NCI-H1105 treated with DMSO at 0.1 percent for 48 hours (cell line): ENCODE measurements at places on chromosomes 7 and 10.

GRCh38 chr7:48091506-48092433, 2.7 kb downstream of the UPP1 start:
- no peak for DNase-seq

DNA sequence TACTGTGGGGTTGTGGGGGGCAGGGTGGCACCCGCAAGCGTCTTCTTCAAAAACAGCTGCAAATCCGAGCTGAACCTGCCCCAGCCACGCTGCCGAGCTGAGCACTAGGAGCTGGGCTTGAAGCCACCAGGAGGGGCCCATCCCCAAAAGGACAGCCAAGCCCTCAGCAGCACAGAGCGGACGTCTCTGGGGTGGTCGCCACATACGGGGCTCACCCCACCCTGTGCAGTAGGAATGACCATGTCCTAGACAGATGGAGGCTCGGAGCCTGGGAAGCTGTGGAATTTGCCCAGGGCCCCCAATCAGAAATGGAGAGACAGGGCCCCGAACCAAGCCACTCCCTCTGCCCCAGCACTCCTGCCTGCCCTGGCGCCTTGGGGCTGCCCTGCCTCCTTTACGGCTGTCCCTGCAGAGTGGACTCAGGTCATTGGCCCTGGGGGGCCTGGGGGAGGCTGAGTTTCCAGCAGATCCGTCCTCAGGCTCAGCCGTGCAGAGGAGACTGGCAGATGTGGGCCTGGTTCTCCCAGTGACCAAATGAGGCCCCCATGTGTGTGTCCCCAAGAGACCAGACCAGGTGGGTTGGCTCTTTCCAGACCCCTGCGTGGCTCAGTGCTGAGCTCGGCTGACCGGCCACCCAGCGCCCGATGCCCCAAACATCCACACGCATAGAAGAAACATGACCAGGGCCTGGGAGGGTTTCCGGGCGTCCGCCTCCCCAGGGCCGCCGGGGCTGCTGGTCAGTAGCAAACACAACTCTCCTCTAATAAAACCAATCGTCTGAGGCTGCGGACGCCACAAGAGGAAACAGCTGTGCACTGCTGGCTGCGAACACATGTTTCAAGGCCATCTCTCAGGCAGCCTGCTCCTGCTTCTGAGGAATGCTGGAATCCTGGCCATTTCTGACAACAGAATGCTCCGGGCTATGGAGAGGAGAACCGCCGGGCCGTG, 54.9 kb downstream of the PDGFA start:
- no peak for DNase-seq

DNA sequence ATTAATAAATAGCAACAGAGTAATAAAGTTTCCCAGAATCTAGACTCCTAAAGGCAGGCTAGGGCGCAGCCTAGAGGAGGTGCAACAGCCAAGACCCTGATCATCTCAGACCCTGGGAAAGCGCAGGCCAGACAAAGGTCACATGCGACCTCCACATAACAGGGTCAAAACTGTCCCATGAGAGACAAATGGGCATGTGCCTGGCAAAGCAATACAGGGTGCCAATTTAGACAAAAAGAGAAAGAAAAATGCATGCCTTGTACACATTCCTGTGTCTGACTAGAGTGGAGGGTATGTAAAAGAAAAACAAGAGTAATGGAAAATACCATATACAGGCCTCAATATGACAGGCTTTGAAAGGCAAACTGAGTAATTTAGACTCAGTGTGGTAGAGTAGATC, 22.2 kb downstream of the MPP7 start:
- DNase-seq = no peak

DNA sequence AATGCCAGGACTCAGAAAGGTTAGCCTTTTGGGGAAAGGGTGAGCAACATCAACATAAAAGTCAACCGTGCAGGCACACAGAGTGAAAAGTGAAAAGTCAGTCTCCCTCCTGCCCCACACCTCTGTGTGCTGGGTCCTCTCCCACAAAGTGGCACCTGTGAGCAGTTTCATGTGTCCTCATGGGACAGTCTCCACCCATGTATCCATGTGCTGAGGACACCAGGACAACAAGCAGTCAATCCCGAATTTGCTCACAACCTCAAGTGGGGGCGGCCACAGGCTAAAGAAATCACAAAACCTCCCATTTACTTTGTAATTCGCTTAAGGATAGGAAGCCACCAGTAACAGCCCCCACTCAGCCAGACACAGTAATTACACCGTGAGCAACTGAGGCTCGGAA, 97.4 kb downstream of the ARHGAP22 start:
- no peak for DNase-seq

DNA sequence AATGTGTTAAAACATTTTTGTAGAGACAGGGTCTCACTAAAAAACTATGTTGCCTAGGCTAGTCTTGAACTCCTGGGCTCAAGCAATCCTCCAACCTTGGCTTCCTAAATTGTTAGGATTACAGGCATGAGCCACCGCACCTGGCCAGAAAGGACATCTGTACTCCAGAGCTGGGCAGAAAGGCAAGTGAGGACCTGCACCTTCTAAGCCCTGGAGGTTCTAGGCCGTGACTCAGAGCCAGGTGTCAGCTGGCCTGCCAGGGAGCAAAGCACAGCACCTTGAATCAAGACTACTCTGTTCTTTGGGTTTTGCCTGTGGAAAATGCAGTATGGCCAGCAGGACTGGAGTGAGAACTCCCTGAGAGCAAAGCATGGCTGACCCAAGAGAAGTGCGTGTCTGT, 396.5 kb downstream of the ADRA2A start:
- no peak for DNase-seq

DNA sequence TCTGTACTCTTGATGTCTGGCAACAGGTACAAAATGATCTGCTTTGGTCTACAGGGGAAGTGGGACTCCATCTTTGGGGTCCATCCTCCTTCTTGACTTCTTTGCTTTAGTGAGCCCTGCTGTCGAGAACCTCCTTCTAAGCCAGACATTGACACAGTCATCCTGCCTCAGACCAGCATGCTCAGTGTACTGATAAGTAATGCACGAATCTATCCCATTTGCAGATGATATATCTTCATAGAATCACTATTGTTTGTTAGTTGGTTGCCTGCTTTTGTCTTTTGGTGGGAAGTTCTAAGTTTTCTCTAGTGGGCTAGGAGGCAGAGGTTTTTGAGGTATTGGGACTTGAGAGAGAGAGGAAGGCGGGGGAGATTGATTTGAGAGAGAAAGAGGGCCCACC, 8.9 kb downstream of the H2BK1 start:
- DNase-seq = no peak

- no peak for DNase-seq
These were observed 39.4 kb downstream of the CREB3L2 start for GRCh38 chr7:137962491-137962874.

DNA sequence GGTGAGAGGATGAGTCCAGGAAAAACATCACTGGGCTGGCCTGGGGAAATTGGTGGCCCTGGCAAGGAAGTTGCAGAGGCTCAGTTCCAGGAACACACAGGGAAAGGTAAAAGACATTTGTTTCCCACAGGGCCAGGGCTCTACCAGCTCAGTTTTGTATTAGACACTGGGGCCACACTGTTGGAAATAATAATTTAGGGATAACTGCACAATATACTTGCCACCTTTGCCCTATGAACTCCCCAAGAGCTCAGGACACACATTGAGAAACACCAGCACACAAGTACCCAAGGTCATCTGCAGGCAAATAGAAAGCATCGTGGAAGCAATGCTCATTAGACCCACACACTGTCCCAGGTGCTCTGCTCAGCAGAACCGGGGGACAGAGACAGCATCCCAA, 617.6 kb downstream of the PTPRN2 start:
- DNase-seq = no peak

- DNase-seq = peak; percentile 33
These were observed at the start of gene TSPAN14 for GRCh38 chr10:80453842-80454512. TSPAN14 (plus strand) TSS chr10:80454310; CDS start chr10:80489234, 34,924 bp downstream.

DNA sequence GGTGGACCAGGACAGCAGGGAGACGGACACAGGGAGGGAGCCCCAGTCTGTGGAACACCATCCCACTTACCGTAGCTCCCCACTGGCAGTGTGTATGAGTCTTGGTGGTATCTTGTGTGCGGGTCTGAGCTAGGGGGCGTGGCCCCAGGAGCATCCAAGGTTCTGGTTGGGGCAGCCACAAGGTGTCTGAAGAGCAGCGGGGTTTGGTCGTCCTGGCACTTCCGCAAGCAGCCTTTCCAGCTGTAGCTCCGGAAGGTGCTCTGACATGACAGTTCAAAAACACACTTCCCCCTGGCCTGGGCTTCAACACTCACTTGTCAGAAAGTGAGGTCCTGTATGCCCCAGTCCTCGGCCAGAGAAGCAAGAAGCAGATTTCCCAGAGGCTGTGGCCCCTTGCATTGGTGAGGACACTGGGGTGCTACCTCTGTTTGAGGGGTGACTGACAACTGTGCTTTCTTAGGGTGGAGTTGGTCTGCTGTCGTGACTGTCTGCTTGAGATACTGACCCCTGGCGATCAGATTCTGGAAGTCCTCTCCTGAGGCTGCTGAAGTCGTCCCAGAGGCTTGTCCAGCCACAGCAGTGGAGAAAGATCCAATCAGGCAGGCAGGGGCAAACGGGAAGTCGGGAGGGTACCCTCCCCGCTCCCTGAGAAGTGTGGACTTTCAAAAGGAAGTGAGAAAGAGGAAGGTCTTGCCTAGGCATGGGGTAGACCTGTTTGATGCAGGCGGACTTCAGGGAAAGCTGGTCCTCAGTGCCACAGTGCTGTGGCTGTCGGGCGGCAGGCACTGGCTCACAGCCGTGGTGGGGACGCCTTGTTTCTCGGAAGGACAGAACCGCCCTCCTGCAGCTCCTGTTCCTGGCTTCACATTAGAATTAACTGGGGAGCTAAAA, 51.4 kb upstream of the PFKFB3 start:
- DNase-seq = no peak

GRCh38 chr7:125847692-125848091, 918.1 kb upstream of the POT1 start:
- no peak for DNase-seq

GRCh38 chr7:133431134-133431724, 178.4 kb downstream of the EXOC4 start:
- no peak for DNase-seq

DNA sequence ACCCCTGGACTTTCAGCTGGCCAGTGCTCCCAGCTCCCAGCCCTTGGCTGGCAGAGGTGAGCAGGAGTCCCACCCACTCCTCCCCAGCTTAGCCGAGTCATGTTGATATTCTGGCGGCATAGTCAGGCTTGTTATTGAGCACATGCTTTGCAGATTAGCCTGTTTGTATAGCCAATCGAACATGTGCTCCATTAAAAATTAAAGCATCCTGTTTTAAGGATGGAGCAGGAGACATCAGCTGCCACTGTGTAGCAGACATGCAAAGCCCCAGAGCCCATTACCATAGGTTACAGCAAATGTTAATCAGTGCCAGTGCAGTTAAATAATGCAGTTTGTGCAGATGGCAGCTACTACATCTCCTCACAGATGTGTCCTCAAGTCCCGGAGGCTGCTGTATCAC, 574.6 kb upstream of the GALNT17 start:
- no peak for DNase-seq

GRCh38 chr7:85407391-85407790, 220.5 kb upstream of the SEMA3D start:
- DNase-seq = no peak

- DNase-seq = no peak
These were observed 19.6 kb downstream of the RGS10 start for GRCh38 chr10:119522747-119523426.

DNA sequence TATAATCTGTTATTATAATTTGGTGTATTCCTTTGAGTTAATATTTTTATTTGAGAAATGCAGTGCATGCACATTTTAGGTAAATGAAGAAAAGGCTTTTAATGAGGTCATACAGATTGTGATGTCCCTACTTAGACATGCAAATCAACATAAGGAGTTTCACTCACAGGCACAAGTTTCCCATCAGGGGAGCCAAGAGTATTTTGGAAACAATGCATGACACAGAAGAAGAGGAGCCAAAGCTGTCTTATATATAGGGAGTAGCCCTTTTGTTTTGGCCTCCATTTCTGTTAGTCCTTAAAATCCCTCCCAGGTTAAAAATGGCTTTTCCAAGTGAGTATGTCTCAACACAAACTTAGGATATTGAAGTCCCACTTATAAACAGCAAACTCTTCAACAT, 703.4 kb upstream of the ANKRD30A start:
- DNase-seq = no peak

- peak; percentile 90 for DNase-seq
These were observed 139.3 kb upstream of the COBL start for GRCh38 chr7:51455948-51456347.

GRCh38 chr10:43685744-43686143, 37.1 kb upstream of the ZNF32 start:
- no peak for DNase-seq

- no peak for DNase-seq
These were observed 785 bp downstream of the WDR86 start for GRCh38 chr7:151408839-151409666.

- no peak for DNase-seq
These were observed 23.3 kb downstream of the ADAP1 start for GRCh38 chr7:930975-931758.

DNA sequence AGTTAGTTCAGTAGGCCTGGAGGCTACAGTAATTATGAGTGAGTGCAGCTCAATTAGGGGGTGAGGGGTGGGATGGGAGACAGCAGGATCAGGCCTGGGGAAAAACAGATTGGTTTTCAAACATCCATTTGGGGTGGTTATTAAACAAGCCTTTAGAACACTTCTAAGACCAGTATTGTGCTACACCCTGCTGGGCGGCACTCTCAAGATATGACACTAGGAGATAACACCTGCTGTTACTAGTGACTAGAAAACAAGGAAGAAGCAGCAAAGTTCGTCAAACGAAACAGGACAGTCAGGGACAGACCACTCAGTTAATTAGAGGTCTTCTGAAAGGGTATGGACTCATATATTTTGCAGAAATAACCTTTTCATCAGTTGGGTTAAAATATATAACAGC, 353.6 kb downstream of the PTEN start:
- DNase-seq = no peak

DNA sequence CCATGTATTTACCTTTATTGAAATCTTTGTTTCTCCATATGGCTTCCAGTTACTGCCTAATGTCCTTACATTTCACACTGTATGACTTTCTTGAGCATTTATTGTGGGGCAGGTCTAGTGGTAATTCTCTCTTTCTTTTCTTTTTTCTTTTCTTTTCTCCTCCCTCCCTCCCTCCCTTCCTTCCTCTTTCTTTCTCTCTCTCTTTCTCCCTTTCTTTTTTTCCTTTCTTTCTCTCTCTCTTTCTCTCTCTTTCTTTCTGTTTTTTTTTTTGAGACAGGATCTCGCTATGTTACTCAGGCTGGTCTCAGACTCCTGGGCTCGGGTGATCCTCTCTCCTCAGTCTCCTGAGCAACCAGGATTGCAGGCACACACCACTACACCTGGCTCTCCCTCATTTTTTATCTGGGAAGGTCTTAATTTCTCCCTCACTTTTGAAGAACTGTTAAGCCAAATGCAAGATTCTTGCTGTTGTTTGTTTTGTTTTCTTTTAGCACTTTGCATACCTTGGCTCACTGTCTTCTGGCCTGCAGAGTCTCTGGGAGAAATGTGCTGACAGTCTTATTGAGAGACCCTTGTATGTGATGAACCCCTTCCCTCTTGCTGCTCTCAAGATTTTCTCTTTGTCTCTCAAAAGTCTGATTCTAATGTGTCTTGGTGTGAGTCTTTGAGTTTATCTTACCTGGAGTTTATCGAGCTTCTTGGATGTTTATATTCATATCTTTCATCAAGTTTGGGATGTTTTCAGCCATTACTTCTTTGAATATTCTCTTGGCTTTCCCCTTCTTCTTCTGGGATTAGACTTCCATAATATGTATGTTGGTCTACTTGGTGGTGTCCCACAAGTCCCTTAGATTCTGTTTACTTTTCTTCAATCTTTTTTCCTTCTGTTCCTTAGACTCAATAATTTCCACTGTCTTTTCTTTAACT, 79.0 kb upstream of the CCNY start:
- DNase-seq = no peak
